Skeletal muscle tissue (tissue), 5 donors: ENCODE measurements at places on chromosomes 16 and 17. TPM values are rescaled to one million over a fixed set of nuclear protein-coding genes. Genes with fewer than 3 reads are reported as not detected.

The PTX4 gene
- 1.0 TPM for total RNA-seq

The NSF gene
- 21.4 TPM for total RNA-seq

The EPN3 gene
- not detected for total RNA-seq

The SLC16A6 gene
- 1.0 TPM for total RNA-seq

The CCR7 gene
- total RNA-seq, result 1.0 TPM

The HEATR9 gene
- total RNA-seq, result not detected

The CLDN7 gene
- total RNA-seq, result not detected

The DHRS11 gene
- total RNA-seq, result 4.2 TPM

The KRTAP16-1 gene
- not detected for total RNA-seq

The SPATA22 gene
- 2.1 TPM for total RNA-seq
